Amniotic epithelial cell (primary cell): ENCODE measurements at places on chromosomes 1 and 21.
A peak's percentile ranks its signal among the peaks of the same experiment; 100 is the strongest.

DNA sequence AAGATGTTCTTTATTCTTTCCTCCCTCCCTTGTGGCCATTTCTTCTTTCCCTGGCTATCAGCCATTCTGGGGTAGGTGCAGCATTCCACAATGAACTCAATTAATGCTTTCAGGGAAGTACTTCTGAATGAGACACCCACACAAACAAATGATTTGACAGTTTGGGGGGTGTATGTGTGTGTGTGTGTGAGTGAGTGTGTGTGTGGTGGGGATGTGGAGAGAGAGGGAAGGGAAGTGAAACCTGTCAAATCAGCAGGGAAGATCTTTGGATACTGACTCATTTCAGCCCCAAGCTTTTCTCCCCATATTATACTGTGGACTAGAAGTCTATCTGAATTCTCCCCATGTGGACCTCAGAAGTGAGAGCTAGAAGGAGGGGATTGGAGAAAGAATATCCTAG, 154.9 kb upstream of the CD34 start:
- DNase-seq = peak; percentile 38

GRCh38 chr21:14685568-14685967, 139.5 kb upstream of the SAMSN1 start:
- no peak for DNase-seq

- DNase-seq = no peak
These were observed 34.7 kb downstream of the ZBTB17 start for GRCh38 chr1:15941044-15941840.

GRCh38 chr1:116433275-116434257, 60.5 kb downstream of the ATP1A1 start:
- DNase-seq = peak; percentile 13

DNA sequence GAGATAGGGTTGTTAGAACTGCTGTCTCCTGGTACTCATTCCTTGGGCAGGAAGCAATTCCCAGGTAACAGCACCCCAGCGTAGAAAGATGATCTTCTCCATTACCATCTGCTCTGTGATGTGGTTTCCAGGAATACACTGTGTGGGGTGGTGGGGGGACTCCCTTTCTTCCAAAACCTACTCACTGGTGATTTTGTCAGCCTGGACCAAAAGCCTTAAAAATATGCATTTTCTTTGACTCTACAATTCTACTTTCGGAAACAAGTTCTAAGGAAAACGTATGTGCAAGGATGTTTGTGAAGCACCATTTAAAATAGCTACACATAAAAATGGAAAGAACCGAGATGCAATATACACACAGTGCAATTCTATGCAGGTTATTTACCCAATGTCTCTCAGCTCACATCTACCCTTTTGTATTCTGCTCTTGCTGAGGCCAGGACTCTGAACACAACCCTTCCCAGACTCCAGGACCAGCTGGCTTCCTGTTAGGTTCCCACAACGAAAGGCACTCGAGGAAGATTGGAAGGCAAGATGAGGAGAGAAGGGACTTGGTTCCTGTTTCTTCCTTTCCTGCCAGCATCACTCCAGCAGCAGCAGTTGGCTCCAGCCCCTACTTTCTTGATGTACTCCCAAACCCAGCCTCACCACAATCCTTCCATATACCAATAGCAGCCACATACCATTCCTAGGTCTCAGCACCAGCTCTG, 33.0 kb upstream of the GJB5 start:
- no peak for DNase-seq

- no peak for DNase-seq
These were observed 54.9 kb downstream of the TM2D1 start for GRCh38 chr1:61670016-61670415.

DNA sequence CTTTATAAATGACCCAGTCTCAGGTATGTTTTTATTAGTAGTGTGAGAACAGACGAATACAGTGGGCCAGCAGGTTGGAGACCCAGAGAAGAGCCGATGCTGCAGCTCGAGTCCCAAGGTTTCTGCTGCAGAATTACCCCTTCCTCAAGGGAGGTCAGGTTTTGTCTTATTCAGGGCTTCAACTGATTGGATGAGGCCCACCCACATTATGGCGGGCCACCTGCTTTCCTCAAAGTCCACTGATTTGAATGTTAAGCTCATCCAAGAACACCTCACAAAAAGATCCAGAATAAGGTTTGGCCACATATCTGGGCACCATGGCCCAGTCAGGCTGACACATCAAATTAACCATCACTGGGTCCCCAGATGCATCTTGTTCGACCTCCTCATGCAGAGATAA, 40.9 kb downstream of the FBXO2 start:
- DNase-seq = no peak

DNA sequence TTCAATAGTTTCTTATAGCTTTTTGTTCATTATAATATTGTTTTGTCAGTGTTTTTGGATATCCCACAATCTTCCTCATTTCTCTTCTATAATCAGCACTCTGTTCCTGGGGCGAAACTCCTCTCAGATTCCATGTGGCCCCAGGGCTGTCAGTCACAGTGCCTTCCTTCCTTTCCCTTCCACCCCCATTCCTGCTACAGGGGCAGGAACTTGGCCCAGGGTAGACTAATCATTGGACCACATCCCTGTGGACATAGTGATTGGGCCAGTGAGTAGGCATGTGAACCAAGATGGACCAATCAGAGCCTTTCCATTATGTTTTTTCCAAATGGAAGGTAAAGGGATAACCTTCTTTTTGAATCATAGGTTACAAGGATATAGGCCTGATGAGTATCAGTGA, 78.3 kb downstream of the PGM1 start:
- no peak for DNase-seq

GRCh38 chr1:28718586-28719331, 18.0 kb upstream of the YTHDF2 start:
- peak; percentile 64 for DNase-seq

DNA sequence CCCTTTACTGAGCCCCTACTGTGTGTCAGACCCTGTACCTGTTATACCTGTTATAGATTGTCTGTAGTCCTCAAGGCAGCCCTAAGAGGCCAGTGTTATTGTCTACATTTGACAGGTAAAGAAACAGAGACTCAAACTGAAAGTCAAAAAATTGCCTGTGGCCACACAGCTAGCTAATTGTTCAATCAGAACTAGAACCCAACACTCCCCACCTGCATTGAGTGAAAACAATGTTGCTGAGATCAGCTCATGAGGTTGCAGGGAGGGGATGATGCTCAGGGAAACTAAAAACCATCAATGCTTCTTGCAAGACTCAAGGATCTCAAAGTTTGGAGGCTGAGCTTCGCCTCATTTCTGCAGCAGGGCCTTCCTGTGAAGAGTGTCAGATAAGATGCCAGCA, 109.5 kb upstream of the LMO4 start:
- DNase-seq = no peak

- DNase-seq = no peak
These were observed 158.3 kb downstream of the KAZN start for GRCh38 chr1:14756589-14757285.

- DNase-seq = no peak
These were observed at the start of gene CLCA2 for GRCh38 chr1:86423873-86424272. TSS of gene CLCA2 (plus strand) at chr1:86424171. CDS start at chr1:86424248, 77 bp downstream.

GRCh38 chr1:178145605-178146004, 51.7 kb downstream of the RASAL2 start:
- no peak for DNase-seq

DNA sequence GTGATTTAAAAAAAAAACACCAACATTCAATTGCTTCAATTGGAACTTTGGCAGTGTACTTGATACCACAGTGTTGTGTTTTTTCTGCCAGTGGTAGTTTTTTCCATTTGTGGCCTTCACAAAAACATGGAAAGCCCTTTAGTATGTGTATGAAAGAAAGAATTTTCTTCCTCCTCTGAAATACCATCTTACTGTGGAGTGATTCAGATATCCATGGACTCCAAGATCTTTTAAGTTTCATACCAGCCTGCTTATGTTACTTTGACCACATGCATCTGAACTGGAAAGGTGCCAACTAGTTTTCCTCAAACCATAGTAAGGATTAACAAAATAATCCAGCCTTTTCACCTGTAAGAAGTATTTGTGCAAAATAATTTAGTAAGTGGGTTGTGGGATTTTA, 3.4 kb downstream of the PPP2R5A start:
- DNase-seq = peak; percentile 65

DNA sequence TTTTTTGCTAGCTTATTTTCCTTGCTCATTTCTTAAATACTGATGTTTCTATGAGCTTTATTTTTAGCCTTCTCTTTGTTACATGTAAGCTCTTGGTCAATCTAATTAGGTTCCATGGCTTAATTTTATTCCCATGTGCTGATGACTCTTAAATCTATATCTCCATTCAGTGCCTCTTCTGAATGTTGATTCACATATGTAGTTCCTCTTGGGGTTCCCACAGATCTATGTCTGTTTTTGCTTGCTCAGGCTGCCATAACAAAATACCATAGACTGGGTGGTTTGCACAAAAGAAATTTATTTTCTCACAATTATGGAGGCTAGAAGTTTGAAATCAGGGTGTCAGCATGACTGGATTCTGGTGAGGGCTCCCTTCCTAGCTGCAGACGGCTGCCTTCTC, 58.3 kb upstream of the PLA2G4A start:
- no peak for DNase-seq

- peak; percentile 87 for DNase-seq
These were observed 8.4 kb upstream of the BGLAP start for GRCh38 chr1:156233426-156234127.

- DNase-seq = no peak
These were observed 1532.7 kb upstream of the TPTE start for GRCh38 chr21:8988696-8989095.

DNA sequence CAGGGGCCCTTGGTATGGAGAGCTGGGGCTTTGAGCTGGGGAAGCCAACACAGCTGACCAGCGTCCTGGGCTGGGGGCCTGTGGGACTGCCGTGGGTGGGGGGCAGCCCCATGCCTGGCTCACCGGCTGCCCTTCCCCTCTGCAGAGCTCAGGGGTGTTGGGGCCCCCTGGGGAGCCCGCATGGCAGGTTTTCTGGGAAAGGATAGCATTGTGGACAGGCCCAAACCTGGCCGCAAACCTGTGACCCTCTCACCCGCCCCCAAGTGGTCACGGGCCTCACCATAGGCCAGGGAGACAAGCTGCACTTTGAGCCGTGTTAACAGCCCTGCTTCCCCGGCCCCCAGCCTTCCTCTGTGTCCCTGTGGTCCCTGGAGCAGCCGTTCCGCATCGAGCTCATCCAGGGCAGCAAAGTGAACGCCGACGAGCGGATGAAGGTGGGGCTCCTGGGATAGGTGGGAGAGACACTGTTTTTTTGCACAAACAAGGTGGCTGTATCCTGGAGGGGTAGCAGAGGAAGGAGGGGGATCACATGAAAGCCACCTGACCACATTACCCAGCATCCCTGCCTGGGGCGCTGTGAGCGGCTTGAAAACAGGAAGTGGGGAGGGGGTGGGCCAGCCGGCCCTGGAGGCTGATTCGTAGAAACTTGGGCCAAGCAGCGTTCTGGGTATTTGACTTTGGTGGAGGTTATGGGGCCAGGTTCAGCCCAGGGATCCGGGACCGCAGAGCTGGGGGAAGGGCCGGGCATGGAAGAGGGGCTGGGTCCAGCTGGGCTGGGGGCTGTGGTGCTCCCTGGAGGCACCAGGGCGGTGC, 65.9 kb downstream of the PIK3CD start:
- no peak for DNase-seq

GRCh38 chr1:69985901-69986439, 219.4 kb downstream of the LRRC40 start:
- DNase-seq = no peak

DNA sequence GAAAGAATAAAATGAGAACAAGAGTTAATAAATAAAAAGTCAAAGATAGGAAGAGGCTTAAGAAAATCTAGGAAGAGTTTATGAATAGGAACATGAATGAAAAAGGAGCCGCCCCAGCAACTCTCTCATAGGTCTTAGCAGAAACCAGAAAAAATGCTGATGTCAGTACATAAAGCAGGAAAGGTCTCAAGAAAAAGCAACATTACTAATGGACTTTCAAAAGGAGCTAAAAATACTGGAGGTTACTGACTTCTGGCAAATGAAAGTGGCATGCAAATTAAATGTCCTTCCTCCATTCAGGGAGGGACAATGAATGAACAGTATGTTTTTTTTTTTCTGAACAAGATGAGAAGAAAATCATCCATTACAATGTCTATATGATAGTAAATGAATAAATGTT, 387.6 kb downstream of the BRINP2 start:
- DNase-seq = no peak

DNA sequence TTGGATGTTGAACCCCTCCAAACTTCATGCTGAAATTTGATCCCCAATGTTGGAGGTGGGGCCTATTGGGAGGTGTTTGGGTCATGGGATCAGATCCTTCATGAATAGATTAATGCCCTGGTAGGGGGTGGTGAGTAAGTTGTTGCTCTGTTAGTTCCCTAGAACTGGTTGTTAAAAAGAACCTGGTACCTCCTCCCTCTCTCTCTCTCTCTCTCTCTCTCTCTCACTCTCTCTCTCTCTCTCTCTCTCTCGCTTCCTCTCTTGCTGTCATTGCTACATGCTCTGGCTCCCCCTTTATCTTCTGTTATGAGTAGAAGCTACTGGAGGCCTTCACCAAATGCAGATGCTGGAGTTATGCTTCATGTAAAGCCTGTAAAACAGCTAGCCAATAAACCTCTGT, 498.2 kb upstream of the NR5A2 start:
- DNase-seq = peak; percentile 31

DNA sequence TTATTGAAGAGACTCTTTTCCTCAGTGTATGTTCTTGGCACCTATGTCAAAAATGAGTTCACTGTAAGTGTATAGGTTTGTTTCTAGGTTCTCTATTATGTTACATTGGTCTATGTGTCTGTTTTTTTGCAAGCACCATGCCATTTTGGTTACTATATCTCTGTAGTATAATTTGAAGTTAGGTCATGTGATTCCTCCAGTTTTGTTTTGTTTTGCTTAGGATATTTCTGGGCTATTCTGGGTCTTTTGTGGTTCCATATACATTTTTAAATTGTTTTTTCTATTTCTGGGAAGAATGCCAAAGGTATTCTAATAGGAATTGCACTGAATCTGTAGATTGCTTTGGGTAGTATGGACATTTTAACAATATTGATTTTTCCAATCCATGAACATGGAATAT, 13.2 kb downstream of the TMED5 start:
- DNase-seq = no peak

DNA sequence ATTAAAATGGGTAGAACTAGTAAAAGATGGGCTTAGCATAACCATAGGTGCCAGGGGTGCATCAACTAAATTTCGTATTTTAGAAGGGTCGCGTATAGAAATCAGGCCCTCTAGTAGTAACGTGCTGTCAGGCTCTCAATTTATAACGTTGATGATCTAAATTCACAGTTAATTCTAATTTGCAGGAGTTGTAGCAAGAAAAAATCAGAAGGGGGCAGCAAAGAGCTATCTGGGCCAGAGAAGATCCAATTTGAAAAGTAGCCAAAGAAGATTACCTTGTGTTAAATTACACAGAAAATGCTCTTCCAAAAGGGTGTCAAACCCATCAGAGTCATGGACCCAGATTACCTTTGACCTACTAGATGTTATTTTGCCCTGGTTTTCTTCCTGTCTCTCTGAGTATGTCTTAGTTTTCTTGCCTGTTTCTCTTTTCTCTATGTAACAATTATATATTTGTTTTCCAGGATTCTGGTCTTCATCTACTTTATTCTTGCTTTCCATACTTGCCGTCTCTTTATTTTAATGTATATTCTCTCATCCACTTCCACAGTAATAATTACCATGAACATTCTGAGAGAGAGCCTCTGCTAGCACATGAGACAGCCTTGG, 1030.9 kb downstream of the AMY1C start:
- DNase-seq = peak; percentile 2

GRCh38 chr1:15460708-15461095, 4.2 kb downstream of the CELA2A start:
- peak; percentile 29 for DNase-seq
